ENCODE measurements at places on chromosomes 11 and 22. TPM values are rescaled to one million over a fixed set of nuclear protein-coding genes. Genes with fewer than 3 reads are reported as not detected.

CRYBB2 gene
- not detected for total RNA-seq

MMP13 gene
- not detected for total RNA-seq

CYP2D6 gene
- total RNA-seq: 2.5 TPM

APOBEC3B gene
- total RNA-seq: 2.6 TPM

C1QTNF5 gene
- 39.0 TPM for total RNA-seq

BTBD18 gene
- total RNA-seq: not detected

APOA1 gene
- total RNA-seq: 29.8 TPM

Measured in metanephros (tissue), 2 donors.